Ascending aorta (tissue), 2 donors: ENCODE measurements at places on chromosomes 6 and 20.

GRCh38 chr20:41436679-41437078 lies 70.1 kb upstream of the EMILIN3 start:
- DNase-seq = no peak

DNA sequence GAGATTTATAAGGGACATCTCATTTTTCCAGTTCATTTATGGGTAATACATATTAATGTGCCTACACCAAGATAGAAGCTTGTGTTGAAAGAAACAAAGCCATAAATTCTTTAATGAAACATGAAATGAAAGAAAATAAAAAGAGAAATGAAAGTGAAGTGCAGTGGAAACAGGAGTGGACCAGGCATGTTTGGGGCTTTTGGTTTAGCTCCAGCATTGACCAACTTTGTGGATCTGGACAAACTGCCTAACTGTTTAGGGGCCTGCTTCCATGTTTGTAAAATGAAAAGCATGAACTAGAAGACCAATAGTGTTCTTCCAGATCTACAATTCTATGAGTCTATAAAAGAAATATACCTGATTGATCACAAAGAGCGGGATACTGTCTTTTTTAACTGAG lies 124.9 kb downstream of the GJA10 start:
- no peak for DNase-seq

DNA sequence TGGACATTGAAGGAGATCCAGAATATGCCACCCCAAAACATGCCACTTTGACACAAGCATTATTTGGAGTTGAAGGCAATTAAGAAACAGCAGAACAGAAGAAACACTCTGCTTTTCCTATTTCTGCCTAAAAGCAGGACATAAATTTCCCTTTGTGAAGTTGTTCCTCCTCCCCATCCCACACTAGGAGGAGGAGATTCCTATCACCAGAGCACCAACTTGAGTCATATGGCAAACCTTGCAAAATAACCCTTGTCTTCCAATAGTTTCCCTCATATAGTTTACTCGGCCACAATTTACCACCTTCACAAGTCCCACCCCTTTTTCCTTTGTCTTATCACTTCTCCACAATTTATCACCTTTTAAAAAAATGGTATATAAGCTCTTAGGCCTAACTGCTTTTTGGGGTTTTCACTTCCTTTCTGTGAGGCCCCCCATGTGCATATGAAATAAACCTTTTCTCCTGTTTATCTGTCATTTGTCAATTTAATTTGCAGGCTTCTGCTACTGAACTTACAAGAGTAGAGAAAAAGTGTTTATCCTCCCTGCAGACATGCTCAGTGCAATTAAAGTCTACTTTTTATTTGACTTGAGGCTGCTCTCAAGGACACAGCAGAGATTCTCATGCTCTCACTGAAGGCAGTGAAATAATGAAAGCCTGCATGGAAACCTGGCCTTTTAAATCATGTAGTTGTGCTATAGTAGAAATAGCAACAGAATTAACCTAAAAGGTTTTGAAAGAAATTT lies 2.8 kb upstream of the RAB23 start:
- DNase-seq = no peak

- DNase-seq = no peak
These were observed at the start of gene TPMT for GRCh38 chr6:18154507-18155149. Gene TPMT (minus strand): TSS chr6:18155077. CDS start chr6:18149127, 5,950 bp downstream.

DNA sequence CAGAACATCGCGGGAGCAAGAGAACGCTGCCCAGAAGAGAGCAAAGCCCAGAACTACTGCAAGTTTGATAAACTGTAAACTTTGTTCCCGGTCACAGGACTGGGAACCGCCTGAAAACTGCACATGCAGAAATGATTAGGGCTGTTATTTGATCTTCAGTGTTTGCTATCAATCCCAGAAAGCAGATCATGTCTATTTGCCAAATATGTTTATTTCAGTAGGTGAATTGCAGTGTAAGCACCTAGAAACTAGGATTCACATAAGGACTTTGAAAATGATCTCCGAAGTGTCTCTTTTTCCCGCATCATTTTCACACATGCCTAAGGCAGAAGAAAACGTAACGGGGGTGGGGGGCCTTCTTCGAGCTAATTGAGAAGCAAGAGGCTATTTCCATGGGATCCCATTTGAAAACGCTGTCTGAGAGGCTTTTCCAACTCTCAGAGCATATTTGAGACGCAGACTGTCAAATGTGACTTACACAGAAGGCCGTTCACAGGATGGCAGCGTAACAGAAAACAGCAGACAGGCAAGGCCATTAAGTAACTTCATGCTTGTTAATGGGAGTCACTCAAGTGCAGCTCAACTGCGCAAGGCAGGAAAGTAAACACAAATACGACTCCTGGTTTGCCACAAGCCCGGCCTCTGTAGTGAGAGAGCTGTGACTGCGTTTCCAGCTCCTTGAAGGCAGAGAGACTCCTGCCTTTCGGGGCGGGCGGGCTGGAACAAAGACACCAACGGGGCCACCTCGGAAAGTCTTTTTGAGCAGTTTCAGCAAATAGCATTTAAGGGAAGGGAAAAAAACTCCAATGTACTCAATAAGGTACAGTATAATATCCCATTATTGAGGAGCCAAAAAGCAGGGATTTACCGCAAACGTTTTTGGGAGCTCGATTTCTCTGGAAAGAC lies 144.7 kb upstream of the ZNF217 start:
- no peak for DNase-seq

DNA sequence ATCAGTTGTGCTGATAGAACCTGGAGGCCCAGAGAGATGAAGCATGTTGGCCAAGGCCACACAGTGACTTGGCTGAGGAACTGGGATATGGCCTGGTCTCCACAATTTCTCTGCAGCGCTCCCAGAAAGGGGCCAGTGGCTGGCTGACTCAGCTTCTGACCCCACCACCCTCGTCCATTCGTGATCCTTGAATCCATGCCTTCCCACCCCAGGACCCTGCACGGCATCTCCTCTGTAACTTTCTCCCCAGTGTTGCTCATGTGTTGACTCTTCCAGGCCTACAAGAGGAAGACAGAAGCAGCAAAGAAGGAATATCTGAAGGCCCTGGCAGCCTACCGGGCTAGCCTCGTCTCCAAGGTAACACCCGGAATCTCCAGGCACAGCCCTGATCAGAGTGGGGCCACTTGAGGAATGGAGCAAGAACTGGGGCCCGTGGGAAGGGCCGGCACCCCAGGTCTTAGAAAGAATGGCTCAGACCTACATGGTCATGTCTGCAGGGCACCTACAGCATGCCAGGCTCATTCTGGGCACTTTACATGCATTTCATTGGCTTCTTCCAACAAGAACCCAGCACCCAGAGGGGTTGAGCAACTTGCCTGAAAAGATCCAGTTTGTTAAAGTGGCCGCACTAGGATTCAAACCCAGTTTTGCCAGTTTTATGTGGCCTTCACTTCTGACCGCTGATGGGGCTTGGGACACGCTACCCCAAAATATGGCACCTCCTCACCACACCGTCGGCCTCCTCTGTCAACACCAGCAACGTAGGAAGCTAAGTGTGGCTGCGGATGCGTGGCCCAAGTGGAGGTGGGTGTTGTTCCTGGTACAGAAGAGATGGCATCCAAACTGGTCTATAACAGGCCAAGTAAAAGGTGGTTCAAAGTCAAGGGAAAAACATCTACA lies 122.2 kb downstream of the JPH2 start:
- no peak for DNase-seq

DNA sequence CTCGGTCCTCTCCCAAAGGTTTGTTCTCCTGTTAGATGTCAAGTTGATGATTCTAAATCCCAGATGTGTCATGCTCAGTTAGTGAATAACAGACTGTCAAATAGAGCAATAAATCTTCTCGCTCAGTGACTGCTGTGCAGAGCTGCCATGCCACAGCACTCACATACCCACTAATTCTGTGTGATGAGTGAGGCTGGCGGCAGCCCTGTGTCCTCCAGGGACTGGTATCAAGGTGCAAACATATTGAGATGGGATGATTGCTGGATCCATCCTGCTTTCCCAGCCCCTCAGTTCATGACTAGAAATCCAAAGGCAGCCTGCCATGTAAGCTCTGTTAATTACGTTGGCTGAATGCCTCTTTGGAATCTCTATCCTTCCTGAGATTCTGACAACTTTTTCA lies 103.9 kb downstream of the OLIG3 start:
- DNase-seq = no peak

DNA sequence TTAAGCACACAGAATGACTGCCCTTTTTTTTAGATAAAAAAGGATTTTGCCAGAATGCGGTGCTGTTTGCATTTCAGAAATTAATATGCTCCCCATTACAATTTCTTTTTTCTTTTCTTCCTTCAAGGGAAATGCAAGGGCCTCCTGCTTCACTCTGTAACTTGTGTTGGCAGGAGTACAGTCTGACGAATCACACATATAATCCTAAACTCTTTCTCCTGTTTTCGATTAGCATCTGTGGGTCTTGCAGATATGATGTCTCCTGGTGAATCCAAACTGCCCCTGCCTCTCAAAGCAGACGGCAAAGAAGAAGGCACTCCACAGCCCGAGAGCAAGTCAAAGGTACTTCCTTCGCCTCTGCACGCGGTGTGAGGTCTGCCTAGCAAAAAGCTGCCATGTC lies 149.5 kb downstream of the TMEM242 start:
- DNase-seq = no peak

GRCh38 chr6:79733388-79733787 lies 102.3 kb downstream of the SH3BGRL2 start:
- no peak for DNase-seq

DNA sequence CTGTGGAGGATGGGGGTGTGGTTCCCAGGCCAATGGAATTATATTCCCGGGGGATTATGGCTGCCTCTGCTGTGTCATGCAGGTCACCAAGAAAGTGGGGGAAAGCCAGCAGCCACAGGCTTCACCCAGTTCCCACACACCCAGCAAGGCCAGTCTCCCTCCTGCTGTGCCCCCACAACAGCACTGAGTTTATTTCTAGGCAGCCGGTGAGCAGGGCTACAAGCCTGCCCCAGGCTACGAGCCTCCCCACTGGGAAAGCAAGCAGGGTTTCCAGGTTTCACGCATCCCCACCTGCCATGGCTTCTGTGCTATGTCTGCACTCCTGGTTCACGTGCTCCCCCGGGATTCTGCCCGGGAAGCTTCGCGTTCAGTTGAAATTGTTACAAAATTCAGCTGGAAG lies 72.6 kb downstream of the ERMARD start:
- no peak for DNase-seq

- DNase-seq = no peak
These were observed 352.5 kb downstream of the MAFB start for GRCh38 chr20:40336533-40336932.

- DNase-seq = no peak
These were observed 40.9 kb upstream of the NNAT start for GRCh38 chr20:37479925-37480691.

GRCh38 chr6:134921721-134922261 lies 28.1 kb downstream of the ALDH8A1 start:
- DNase-seq = no peak

- no peak for DNase-seq
These were observed 13.2 kb downstream of the TMEM74B start for GRCh38 chr20:1171461-1172093.

DNA sequence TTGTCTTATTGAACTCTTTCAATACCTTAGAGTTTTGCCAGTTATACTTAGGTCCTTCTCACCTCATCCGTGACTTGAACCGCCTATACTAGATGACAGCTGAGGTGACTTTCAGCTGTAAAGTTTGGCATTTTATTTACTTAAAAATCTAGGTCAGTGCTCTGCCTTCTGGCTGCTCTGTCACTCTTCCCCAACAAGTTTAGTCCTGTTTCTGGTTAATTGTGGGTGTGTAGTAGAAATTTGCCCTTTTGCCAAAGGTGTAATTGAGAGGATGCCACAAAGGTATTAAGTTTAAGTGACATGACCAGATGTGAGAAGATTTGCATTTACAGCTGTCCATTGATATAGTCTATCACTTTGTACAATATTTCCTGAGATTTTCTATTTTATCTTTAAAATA lies 106.2 kb downstream of the FARS2 start:
- DNase-seq = no peak

- no peak for DNase-seq
These were observed 86.2 kb downstream of the RAMACL start for GRCh38 chr6:166500246-166500645.
